Non-pigmented ciliary epithelial cell (primary cell): ENCODE measurements at places on chromosomes 2 and 18.
A peak's percentile ranks its signal among the peaks of the same experiment; 100 is the strongest.

- DNase-seq = no peak
Measured at GRCh38 chr18:12408247-12408869, 629 bp downstream of the PRELID3A start.

- DNase-seq = no peak
Measured at GRCh38 chr2:226742347-226742746, 57.3 kb downstream of the IRS1 start.

DNA sequence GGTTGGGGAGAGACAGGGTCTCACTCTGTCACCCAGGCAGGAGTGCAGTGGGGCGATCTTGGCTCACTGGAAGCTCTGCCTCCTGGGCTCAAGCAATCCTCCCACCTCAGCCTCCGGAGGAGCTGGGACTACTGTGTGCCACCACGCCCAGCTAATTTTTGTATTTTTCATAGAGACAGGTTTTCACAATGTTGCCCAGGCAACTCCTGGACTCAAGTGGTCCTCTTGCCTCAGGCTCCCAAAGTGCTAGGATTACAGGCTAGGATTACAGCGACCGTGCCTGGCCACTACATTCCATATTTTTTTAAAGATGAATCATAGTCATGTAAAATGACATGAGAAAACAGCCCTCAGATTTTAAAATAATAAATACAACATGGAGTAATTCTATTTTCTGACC, 32.3 kb downstream of the CWC22 start:
- no peak for DNase-seq

- DNase-seq = no peak
Measured at GRCh38 chr18:37272226-37272625, 293.4 kb downstream of the CELF4 start.

- no peak for DNase-seq
Measured at GRCh38 chr18:6405237-6406074, 9.3 kb downstream of the L3MBTL4 start.

DNA sequence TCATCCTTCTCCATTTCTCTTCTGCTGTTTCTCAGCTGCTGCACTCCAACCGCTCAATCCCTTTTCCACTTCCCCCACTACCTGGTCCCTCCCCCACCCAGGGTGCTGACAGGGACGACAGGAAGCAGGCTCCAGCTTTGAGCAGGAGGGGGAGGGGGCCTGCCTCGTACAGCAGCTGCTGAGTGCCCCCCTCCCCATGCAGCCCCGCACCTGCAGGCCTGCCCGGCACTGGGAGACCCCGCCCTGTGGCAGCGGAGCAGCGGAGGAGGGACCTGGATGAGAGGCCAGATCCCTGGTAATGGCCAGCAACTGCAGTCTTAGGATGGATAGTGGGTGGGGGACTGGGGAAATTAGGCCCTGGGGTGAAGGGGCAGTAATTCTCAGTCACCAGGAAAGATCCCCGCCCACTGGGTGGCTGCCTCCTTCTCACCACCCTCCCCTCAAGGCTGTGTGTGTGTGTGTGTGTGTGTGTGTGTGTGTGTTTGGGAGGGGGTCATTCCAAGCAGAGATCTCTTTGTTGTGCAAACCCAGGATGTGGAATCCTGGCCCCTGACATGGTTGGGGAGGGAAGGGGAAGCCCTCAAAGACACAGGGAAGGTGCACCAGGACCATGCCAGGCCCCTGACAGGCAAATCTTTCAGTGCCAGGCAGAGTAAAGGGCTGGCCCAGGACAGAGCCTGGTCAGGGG, 6.8 kb upstream of the CRYBA2 start:
- DNase-seq = no peak

DNA sequence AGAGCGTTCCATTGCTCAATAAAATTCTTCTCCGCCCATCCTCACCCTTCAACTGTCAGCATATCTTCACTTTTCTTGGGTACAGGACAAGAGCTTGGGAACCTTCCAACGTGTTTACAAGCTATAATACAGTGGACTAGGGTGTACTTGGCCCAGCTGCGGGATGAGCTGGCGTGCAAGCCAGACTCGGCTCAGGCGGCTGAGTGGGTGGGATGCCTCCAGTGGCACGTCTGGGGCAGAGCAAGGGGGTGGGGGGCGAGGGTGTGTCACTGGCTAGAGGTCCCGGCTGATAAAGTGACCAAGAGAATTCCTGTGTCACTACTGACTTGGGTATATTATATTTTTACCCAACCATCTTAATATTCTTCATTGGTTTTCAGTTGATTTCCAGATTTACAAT, 179.7 kb downstream of the EVA1A start:
- no peak for DNase-seq

DNA sequence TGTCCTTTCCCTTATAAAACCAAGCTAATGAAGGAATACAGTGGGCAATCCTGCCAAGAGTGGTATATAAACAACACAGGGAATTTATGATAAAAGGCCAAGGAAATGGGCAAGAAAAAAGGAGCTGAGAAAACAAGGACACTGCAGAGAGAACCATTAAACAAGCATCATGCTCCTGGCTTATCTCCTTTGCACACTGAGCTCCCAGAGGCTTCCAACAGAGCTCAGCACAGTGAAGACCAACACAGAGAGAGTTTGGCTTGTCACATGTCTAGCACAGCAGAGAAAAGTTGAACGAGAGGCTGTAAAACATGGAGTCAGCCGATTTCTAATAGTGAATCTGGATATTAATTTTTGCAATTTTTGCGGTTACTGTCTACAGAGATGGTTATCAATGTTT, 68.0 kb upstream of the KLF7 start:
- DNase-seq = no peak

DNA sequence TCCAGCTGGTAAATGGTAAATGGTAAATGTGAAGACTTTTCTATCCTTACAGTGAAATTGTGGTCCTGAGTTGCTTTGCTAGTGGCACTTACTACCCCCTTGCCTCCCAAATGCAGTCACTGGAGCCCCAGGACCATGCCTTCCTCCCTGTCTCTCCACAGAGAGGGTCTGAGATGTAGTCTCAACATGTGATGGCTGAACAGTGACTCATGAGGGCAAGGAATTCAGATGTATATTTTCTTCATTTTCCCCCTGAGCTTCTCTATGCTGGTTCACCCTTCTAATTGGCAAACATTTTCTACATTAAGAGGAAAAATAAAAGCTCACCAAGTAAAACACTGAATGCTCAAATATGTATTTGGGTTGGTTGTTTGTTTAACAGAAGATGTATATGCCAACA, 232.0 kb downstream of the SH3BP4 start:
- no peak for DNase-seq

DNA sequence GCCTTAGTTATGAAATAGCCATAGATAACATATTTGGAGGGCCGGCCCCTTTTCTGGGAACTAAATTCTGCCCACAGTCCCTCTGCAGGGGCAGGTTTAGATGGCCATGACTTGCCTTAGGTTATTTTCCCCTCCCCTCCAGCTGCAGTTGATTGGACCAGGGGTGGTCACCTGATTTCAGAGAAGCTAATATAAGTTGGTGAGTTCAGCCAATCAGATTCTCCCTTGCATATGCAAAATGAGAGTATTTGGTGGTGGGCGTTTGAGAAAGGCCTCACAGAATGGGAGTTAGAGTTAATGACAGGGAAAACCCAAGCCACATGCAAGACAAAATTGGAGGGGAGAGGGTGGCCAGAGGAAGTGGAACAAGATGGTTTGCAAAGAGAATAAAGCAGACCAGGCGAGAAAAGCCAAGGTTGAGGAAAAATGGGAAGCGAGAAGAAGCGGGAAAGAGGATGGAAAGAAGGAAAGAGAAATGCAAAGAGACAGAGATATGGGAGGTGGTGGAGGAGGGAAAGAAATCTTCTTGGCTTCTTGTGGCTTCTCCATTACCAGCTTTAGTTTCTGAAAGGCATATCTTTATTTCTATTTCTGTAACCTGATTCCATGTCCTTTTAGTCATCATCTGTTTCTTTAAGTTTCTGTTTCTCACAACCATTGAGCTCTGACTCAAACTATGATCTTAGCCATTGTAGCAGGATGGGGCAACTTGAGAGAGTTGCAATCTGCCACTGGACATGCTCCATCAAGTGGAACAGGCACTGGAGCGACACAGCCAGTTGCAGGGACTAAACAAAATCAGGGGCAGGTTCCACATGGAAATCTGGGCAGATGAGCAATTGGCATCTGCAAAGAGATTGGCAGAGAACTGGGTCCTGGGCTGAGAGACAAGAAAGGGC, 108.1 kb upstream of the SIX3 start:
- DNase-seq = no peak

- no peak for DNase-seq
Measured at GRCh38 chr2:19529677-19530076, 171.3 kb upstream of the OSR1 start.

DNA sequence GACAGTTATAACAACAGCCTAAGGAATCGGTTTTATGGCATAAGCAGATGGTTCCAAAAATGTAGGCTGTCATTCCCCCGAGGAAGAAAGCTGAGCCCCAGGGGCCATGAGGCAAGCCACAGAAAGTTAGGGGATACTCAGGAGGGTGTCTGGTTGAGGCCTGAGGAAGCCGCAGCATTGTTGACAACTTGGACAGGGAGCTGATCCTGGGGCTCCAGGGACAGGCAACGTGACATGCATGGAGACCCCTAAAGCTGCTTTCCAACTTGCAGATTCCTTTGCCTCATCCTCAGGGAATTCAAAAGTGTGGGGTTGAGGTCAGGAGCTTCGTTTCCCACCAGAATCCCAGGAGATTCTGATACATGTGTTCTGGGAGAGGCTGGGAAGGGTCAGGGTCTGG, 20.9 kb downstream of the CELF4 start:
- DNase-seq = no peak

- no peak for DNase-seq
Measured at GRCh38 chr2:217366966-217367365, 507.1 kb upstream of the TNP1 start.

DNA sequence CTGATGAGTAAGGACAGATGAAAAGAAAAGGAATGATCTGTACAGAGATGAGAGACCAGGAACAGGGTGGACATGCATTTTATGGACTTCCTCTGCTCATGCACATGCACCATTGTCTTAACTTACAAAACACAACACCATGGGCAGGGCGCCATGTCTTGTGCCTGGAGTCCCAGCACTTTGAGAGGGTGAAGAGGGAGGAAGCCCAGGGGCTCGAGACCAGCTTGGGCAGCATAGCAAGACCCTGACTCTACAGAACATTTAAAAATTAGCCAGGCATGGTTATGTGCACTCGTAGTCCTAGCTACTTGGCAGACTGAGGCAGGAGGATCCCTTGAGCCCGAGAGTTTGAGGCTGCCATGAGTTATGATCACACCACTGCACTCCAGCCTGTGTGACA, 86.9 kb downstream of the ZFP36L2 start:
- no peak for DNase-seq

- DNase-seq = peak; percentile 51
Measured at GRCh38 chr2:200350850-200351285, 44.4 kb downstream of the SPATS2L start.

DNA sequence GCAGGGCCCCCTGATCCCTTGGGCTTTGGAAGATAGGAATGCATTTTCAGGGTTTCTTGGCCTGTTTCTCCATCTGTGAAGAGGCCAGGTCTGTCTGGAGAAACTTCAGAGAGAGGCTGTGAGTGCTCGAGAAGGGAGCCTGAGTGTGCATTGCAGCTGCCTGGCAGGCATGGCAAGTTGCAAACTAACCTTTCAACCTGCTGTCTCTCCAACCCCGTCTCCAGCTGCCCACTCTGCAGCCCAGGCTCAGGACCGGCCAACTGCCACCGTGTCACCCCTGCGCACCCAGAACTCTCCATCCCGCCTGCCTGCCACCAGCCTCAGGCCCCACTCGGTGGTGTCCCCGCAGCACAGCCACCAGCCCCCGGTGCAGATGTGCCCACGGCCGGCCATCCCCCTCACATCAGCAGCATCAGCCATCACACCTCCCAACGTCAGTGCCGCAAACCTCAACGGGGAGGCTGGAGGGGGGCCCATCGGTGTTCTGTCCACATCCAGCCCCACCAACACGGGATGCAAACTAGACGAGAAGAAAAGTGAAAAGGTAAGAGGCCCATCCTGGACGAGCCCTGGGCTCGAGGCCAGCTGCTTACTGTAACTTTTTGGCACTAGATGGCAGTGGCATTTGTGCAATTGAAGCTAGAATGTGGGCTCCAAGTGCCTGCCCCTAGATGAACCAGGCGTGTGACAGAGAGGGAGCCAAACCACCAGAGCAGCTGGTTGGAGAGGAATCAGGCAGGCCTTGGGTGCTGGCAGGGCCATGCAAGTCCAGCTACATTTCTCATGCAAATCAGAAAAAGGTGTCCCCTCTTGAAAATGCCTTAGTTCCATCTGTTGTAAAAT, 164.6 kb downstream of the SEPTIN10 start:
- no peak for DNase-seq

DNA sequence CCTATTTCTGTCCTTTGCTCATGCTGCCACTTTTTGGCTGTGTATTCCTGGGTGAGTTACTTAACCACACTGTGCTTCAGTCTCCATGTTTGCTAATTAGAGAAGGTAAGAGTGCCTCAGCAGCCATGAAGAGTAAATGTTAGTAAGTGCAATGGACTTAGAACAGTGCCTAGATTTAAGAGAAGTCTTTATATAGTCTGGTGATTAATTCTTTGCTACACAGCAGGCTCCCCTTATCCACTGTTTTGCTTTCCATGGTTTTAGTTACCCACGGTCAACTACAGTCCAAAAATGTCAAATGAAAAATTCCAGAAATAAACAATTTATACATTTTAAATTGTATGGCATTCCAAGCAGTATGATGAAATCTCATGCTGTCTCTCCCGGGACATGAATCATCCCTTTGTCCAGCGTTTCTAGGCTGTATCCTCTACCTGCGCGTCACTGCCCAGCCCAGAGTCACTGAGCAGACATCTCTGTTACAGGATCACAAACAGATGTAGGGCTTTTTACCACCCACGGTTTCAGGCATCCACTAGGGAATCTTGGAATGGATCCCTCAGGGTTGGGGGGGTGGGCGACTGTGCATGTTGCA, 91.0 kb downstream of the CTIF start:
- peak; percentile 98 for DNase-seq

- no peak for DNase-seq
Measured at GRCh38 chr2:69985688-69986087, 24.3 kb upstream of the ASPRV1 start.

- DNase-seq = peak; percentile 98
Measured at GRCh38 chr18:11500153-11501122, 109.0 kb upstream of the SLC35G4 start.

- no peak for DNase-seq
Measured at GRCh38 chr2:96946625-96947024, 39.8 kb downstream of the FAM178B start.

DNA sequence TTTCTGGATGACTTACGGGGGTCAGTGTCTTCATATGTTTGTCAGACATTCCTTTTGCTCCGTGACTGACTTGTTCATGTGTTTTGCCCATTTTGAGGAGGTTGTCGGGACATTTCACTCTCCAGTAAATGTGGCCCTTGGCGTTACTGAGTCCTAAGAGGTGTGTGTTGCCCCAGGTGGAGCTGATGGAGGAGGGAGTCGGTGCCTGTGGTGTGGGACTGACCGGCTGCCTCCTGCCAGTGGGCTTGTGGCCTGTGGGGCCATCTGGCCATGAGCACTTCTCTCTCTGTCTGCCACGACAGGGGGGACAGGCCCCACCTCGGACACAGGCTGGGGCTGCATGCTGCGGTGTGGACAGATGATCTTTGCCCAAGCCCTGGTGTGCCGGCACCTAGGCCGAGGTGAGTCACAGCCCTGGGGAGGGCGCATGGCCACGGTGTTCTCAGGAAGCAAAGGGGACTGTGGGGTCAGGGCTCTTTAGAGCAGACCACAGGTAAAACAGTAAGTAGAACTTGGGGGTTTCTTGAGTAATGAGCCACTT, 15.8 kb downstream of the ATG4B start:
- DNase-seq = no peak
